ENCODE measurements at places on chromosomes 2 and 18.

DNA sequence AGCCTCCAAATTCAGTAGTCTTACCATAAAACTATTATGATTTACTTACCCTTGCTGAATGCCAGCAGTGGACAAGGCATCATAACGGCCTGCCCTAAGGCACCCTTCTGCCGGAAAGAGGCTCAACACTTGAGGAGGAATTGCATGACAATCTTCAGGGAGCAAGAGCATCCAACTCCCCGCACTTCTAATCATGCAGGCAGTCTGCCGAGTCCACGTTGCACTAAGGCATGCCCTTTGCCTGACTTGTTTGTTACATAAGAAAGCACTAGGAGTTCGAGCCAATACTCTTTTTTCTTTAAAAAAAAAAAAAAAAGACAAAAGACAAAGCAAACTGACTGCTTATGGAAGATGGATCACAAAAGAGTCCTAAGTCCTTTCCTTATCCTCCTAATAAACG is 17.9 kb upstream of the SPTBN1 start:
- DNase-seq: peak; percentile 52

- no peak for DNase-seq
Observed at GRCh38 chr18:77168811-77169311, 36.3 kb upstream of the MBP start.

DNA sequence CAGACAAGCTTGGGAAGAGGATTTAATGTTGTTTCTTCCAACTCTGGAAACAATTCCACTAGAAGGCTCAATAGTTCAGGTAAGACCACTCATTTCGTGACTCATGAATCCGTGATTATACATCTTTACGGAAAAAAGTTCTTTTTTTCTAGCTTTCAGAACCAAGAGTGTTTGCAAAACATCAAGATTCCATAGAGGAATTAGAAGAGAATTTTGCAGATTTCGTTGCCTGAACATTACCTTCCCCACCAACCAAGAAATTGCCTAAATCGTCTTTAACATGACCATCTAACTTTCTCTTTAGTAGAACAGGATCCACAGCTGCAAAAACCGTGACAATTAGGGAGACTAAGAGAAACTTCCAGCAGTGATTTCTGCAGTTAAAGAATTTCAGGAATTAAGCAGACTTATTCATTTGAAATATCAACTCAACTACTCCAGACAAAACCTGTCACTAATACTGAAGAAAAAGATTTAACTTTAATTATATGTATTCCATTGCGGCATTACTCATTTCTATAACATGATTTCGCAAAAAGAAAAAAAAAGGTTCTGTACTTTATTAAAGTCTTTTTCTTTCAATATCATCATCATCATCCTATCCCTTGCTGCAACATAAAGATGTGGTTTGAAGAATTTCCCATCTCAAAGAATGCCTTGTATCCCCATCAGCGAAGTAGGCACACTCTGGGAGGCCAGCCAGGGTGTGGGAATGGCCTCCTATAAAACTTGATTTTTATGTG is 1.9 kb upstream of the NAB1 start:
- no peak for DNase-seq

- DNase-seq: no peak
Observed at GRCh38 chr18:8264861-8265411, 344.3 kb upstream of the RAB12 start.

DNA sequence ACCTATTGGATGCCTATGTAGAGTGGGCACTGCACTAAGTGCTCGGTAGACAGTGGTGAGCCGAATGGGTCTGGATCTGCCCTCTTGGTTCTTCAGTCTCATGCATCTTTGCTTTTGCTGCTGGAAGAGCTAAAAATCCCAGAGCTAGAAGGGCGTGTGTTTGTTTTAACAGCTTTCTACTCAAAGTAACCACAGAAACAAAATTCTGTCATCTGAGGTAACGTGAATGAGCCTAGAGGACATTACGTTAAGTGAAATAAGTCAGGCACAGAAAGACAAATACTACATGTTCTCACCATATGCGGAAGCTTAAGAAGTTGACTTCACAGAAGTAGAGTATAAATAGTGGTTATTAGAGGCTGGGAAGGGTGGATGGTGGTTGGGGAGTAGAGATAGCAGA is 119.8 kb downstream of the PLB1 start:
- DNase-seq: peak; percentile 2

- DNase-seq: no peak
Observed at GRCh38 chr18:62979176-62979575, 263.8 kb downstream of the PHLPP1 start.

DNA sequence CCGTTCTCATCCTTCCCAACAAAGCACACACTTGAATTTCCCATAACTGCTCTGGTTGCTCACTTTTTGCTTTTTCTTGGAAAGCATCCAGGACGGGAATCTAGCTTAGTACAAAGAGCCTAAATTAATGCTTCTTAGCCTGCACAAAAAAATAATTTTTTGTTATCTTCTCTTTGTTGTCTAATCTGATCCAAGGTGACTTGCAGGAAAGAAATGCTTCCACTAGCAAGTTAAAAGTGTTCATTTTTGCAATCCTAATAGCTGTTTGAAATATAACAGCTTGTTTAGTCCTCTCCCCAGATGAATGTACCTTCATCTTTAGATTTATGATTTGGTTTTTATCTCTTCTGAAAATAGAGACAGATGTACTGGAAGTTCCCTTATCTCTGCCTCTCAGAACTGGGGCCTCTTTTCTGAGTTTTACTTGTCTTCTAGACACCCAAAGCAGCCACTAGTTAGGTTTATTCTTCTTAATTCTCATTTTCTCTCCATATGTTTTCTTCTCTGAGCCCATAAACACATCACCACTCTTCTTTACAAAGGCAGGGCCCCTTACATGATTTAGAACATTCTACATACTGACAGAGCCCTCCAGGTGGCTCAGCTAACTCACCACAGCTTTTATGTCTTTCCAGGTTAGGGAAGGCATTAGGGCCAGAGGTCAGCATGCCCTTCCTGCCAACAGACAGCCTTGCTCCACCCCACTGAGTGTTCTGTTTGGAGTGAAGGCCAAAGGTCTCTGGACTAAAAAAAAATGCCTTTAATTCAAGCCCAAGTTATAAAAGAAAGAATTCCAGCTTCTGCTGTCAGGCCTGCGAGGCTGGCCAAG is 74.7 kb upstream of the MAP4K3 start:
- no peak for DNase-seq

GRCh38 chr2:190507135-190507534 is 27.4 kb downstream of the NEMP2 start:
- no peak for DNase-seq

GRCh38 chr18:76459687-76460350 is 35.2 kb downstream of the ZNF516 start:
- peak; percentile 80 for DNase-seq

DNA sequence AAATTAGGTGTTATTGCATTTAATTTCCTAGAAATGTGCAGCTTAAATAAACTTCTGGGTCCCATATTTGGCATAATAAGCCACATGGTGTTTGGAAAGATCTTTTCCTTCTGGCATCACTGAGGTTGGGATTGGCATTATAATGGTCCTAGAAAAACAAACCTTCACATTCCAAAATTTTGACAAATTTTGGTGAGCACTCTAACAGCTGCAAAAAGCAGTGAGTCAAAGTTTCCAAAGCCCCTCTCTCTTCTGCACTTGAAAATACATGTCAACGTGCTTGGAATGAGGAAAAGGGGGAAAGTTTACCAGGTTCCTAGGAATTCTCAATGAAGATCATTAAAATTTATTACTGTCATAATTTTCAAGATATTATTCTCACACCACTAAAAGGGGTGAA is 77.8 kb upstream of the STK17B start:
- DNase-seq: no peak

GRCh38 chr2:152861349-152861942 is 143.0 kb downstream of the ARL6IP6 start:
- DNase-seq: no peak

- DNase-seq: no peak
Observed at GRCh38 chr18:72235422-72235821, 308.7 kb downstream of the CBLN2 start.

DNA sequence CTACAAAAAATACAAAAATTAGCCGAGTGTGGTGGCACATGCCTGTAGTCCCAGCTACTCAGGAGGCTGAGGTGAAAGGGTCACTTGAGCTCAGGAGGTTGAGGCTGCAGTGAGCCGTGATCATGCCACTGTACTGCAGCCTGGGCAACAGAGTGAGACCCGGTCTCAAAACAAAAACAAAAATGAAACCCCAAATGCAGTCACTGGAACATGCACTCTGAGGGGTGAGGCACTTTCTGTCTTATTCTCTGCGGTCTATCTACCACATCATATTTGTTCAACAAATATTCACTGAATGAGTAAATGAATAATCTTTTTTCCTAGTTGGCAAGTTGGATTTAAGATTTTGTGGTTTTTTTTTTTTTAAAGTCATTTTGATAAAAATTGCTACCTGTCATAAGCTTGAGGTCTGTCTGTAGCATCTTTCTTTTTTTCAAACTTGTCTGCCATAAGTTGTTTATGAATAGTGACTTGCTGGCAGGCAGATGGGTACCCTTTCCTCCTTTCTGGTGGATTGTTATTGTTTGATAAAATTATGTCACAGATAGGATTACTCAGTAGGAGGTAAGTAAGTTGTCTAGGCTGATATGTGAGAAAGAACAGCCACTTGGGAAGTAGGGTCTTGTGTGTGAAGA is 11.8 kb downstream of the CHRNA1 start:
- DNase-seq: no peak

DNA sequence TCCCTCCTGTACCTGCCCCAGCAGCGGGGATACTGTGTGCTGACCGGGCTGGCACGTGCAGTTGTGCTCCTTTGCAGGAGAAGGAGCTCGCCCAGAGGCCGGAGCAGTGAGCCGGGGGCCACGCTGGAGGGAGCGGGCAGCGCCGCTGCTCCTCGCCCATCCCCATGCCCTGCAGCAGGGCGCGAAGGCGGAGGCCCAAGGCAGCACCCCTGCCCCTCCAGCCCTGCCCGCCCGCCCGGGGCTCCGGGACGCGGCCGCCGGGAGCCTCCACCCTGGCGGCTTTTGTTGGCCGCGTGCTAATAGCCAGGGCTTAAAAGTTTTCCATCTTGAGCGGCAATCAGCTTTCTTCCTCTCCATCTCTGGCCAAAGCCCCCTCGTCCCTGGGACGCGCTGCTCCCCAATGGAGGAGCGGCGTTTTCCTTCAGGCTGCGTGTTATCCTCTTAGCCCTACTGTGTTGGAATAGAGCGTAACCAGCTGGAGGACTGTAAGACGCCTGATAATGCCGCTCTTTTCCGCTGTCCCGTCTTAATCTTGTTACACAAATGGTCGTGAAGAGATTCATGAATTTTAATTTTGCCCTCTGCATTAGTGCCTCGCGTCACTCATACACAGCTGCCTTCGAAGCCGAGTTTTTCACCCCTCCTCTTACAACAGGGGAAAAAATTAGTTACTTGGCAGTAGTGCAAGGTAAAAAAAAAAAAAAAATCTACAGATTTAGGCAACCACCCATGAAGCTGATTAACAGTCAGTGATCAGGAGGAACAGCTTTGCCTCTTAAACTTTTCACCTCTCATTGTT is 172.9 kb upstream of the SIX3 start:
- no peak for DNase-seq

DNA sequence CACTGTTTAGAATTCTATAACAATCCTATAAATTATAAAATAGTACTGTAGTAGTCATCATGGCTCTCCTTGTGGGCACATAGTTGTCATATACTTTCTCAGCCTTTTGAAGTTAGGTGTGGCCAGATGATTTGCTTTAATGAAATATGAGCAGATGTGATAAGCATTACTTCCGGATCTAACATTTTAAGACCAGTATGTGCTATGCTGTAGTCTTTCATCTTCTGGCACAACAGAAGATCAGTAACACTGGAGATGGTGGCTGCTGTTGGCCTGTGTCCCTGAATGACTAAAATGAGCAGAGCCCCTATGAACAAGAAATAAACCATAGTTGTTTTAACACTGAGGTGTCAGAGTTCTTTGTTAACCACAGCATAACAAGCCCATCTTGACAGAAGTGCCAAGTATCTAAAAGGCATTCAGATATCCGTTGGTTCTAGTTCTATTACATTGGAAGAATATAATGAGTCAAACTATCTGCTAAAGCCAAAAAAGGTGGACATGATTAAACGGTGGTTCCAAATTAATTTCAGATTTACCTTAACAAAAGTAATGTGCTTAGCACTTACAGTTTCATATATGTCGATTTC is 6.3 kb downstream of the MEX3C start:
- no peak for DNase-seq

DNA sequence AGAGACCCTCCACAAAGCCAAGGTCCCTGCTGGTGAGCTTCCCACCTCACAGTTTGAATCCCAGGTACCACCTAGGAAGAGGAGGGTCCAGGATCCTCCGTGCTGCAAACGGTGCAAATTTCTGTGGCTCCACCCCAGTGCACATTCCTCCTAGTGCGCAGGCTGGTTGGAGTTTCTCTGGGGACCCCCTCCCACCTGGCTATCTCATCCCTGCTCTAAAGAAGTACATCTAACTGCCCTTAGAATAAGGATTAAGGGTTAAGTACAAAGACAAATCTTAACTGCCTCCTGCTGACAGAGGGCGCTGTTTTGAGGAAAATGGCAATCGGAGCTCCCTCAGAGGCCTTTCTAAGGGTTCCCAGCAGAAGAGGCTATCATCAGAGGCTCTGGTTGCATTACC is 109.6 kb upstream of the FSIP2 start:
- no peak for DNase-seq

DNA sequence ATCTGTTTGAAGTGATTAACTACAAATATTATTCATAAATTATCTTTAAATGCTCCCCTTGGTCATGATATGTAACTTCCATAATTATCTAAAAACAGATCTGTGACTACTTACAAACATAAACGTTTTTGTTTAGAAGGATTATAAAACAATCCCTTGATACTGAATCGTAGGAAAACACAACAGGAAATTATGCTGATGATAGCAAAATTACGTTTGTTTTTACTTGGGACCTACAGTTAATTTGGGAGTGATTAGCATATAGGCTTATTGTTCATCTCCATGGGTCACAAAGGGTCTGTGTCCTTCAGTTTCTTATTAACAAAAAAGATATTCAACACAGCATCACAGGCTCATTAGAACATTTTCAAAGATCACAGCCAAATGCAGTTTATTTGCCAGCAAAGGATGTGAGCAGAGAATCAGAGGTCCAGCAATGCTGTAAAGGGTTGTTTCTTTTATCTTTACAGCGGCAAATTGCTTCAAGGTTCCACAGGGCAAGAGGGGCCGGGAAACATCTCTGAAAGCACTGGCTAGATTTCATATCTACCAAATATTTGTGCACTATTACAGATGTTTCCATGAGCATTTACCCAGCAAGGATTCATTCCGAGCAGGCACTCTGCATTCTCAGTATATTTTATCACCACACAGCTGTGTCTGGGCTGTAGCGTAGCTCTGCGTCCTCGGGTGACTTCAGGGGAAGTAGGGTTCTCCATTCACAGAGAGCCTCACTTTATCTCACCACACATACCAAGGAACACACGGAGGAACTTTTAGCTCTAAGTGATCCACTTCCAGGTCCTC is 4.1 kb downstream of the CCDC195 start:
- no peak for DNase-seq

GRCh38 chr2:62204998-62205496 is 9.1 kb downstream of the B3GNT2 start:
- DNase-seq: no peak

DNA sequence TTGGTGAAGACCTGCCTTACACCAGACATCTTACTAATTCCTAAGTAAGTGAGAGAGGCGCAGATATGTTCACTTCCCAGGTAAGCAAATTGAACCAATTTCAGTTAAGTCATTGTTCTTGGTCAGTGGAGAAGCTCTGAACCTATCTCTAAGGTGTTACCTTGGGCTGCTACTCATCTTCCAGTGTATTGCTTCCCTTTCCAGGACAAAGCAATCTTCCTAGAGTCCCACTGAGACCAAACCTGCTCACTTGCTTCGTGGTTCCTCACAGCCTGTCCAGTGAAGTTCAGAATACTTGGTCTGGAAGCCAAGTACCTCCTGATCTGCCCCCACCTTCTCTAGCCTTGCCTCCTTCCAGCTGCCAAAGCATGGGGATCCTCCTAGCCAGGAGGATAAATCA is 22.5 kb upstream of the GBX2 start:
- DNase-seq: no peak
